ENCODE measurements at places on chromosomes 7 and 10. TPM values are rescaled to one million over a fixed set of nuclear protein-coding genes. Genes with fewer than 3 reads are reported as not detected.

DNA sequence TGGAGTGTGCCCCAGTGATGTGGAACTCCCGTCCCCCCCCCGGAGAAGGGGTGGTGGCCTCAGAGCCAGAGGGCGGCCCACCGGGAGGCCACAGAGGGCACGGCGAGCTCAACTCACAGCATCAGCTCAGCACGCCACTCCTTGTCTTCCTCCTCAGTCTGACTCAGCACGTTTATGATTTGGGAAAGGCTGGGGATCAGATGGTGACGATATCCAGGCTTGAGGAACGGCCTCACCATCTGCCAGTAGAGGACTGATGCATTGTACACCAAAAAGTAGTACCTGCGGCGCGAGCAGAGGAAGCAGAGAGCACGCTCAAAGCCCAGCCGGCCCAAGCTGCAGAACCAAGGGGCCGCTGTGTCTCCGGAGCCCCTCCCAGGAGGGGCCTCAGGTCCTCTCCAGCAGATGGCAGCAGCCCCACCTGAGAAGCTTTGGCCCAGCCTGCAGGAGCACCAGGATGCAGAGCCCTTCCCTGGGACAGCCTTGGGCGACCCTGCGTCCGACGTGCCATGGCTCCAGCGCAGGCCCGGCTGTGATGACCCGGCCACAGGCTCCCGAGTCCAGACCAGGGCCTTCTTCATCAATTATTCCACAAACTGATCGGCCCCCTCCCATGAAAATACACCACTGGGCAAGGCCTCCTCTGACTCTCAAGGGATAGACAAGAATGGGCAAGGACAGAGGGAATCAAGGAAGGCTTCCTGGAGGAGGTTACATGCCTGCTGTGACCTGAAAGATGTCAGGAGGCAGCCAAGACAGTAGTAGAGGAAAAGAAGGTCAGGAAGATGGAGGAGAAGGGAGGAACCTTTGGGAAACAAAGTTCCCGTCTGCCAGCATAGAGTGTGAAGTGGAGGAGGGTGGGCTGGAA lies 3.7 kb downstream of the CFAP46 start:
- no peak for DNase-seq

DNA sequence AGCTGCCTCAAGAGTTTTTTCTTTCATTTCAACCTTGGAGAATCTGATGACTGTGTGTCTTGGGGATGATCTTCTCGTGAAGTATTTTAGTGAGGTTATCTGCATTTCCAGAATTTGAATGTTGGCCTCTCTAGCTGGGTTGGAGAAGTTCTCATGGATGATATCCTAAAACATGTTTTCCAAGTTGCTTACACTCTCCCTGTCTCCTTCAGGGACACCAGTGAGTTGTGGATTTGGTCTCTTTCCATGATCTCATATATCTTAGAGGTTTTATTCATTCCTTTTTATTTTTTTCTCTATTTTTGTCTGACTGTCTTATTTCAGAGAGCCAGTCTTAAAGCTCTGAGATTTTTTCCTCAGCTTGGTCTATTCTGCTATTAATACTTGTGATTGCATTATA lies 282.3 kb upstream of the CSTF2T start:
- no peak for DNase-seq

GRCh38 chr7:30904561-30904960 lies 7.1 kb upstream of the AQP1 start:
- DNase-seq = no peak

PDZD7 gene
- total RNA-seq = 3.5 TPM

All from CD4-positive, CD25-positive, alpha-beta regulatory T cell (primary cell).